Common myeloid progenitor, CD34-positive (primary cell): ENCODE measurements at places on chromosomes 5 and 9.

- no peak for DNase-seq
Observed at GRCh38 chr5:178576591-178577351, 13.4 kb downstream of the COL23A1 start.

DNA sequence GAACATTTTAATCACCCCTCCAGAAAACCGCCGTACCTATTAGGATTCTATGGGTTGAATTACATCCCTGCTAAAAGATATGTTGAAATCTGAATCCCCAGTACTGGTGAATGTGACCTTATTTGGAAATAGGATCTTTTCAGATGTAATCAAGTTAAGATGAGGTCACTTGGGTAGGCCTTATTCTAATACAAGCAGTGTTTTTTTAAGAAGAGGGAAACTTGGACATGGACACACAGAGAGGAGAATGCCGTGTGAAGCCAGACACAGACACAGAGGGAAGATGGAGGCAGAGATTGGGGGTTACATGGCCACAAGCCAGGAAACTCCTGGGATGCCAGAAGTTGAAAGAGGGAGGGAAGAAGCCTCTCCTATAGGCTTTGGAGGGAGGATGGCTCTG, 183.5 kb downstream of the GNA14 start:
- DNase-seq = no peak

DNA sequence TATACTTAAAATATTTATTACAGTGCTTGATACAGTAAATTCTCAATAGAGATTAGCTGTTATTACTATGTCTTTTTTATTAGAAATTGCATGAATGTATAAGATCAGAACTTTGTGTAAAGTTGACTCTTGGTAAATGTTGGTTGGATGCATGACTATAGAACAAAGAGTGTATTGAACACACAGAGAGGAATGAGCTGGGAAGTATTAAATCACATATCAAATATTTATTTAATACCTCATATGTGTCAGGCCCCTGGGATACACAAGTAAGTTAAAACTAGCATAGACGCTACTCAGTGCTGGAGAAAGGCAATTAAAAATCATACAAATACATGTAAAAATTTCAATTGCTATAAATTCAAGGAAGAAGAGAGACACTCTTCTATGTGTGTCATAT, 550.7 kb upstream of the TLE4 start:
- no peak for DNase-seq

- DNase-seq = peak; percentile 34
Observed at GRCh38 chr5:150286820-150287219, 2.8 kb downstream of the CAMK2A start.

DNA sequence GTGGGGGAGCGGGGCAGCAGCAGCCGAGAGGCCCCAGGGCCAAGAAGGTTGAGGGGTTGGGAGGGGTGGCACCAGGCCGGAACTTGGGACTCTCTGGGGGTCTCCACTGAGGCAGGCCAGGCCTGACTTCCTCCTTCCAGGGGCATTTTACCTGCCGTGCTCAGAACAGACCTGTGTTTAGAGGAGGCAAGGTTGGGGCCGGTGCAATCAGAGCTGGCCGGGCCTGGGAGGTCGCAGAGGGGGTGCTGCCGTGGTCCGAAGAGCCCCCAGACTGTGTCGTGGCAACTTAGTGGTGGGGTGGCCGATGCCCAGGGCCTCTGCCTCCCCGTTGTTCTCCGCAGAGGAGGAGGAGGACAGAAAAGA, 21.8 kb downstream of the GLT6D1 start:
- DNase-seq = no peak

GRCh38 chr9:38649731-38650363, 29.5 kb upstream of the ANKRD18A start:
- no peak for DNase-seq

DNA sequence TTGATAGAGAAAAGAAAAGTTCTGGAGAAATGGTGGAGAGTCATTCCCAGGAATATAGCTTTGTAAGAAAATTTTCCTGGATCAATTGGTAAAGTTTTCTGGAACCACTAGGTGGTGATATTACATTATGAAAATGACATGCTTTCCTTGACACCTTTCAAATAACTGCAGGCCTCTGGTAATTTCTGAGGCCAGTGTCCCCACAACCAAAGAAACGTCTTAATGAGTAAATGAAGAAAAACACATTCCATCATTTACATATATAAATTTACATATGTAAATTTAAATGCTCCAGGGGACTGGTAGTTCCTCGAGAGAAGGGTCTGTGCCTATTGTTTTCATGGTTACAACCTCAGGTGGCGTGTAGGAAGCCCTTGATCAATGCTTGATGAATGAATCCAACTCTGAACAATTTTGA, 17.2 kb upstream of the RGS3 start:
- DNase-seq = peak; percentile 21

DNA sequence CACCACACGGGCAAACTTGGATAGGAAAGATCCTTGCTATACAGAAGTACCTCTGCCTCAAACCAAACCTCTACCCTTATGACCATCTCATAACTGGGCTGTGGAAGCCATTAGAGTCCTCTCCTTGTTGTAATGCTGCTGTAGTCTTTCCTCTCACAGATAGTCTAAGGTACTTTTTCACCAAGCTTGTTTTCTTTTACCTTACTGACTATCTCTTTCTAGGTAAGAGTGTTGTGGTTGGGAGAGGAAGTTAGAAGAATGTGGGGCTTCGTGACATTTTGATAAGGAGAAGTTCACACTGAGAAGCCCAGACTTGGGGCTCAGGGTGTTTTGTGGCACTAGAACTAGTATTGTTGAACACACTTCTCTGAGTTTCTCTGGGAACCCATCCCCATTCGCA, 8.9 kb downstream of the CFAP95 start:
- DNase-seq = peak; percentile 74
